Purkinje cell (primary cell): ENCODE measurements at places on chromosomes 11 and 22. TPM values are rescaled to one million over a fixed set of nuclear protein-coding genes. Genes with fewer than 3 reads are reported as not detected.

The RASSF10 gene
- 0.08 TPM in 1 of 2 replicates, not detected in the other for polyA plus RNA-seq

The NAALADL1 gene
- not detected in 2 replicates for polyA plus RNA-seq

The HIPK3 gene
- polyA plus RNA-seq = 11.4 and 13.3 TPM in 2 replicates

The TTLL1 gene
- polyA plus RNA-seq = 2.3 and 3.8 TPM in 2 replicates

The NPAS4 gene
- 0.16 TPM in 1 of 2 replicates, not detected in the other for polyA plus RNA-seq

The FGF19 gene
- not detected in 2 replicates for polyA plus RNA-seq

The MS4A12 gene
- polyA plus RNA-seq = not detected in 2 replicates

The OR52H1 gene
- not detected in 2 replicates for polyA plus RNA-seq

The POU2F3 gene
- not detected in 2 replicates for polyA plus RNA-seq

The KIF18A gene
- 0.32 TPM in 1 of 2 replicates, not detected in the other for polyA plus RNA-seq

The CHADL gene
- polyA plus RNA-seq = 0.28 and 0.65 TPM in 2 replicates

The C11orf16 gene
- polyA plus RNA-seq = not detected in 2 replicates

The BACE1 gene
- polyA plus RNA-seq = 10.9 and 11.2 TPM in 2 replicates

The KRTAP5-7 gene
- 2.5 TPM in 1 of 2 replicates, not detected in the other for polyA plus RNA-seq

The ATG13 gene
- 11.0 and 19.9 TPM in 2 replicates for polyA plus RNA-seq

The OR4A16 gene
- not detected in 2 replicates for polyA plus RNA-seq

The GRK3 gene
- 0.98 and 5.4 TPM in 2 replicates for polyA plus RNA-seq
